ENCODE measurements at places on chromosomes 1 and 21. TPM values are rescaled to one million over a fixed set of nuclear protein-coding genes. Genes with fewer than 3 reads are reported as not detected.

DNA sequence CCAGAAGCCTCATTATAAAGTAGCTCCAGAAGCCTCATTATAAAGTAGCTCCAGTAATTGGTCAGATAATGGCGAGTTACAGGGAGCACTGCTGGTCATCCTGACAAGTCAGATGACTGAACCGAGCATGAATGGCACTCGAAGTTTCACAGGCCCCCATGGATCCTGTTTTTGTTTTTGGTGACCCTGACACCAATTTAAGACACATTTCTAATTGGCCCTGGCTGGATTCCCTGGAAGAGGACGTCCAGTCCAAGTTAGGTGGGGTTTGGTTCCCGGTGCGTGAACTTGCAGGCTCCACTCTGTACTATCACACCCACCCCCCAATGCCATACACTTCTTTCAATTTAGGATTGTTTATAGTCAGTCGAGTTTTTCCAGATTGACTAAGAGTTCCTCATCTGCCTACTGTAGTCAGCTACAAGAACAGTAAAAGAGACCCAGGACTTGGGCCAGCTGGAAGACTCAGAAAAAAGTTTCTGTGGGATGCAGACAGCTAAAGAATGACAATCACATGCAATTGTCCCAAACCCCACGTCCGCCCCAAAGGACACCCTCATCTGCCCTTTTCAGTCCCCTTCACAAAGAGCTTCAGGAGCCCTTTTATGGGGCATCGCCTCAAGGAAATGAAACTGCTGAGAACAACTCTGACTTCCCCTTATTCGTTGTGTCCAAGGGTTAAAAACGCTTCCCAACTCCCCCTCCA lies 2.7 kb downstream of the DHRS3 start:
- no peak for DNase-seq

The TCHH gene
- total RNA-seq: not detected

The SUSD4 gene
- total RNA-seq: 21.9 TPM

DNA sequence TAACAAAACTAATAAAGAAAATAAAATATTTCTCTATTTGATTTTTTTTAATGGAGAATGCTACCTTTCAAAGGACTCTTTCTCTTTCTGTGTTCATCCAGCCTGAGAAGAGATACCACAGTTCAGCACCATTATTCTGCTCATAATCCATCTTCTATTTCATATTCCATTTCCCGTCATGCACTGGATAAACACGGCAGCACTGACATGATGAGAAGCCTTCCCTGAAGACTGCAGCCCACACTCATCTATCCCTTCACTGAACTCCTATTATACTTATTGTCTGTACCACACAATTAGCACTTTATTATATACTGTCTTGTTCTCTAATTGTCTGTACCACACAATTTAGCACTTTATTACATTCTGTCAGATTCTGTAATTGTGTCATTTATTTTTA lies 10.7 kb upstream of the NPL start:
- DNase-seq: no peak

- no peak for DNase-seq
Observed at GRCh38 chr1:176878750-176879536, 285.6 kb downstream of the ASTN1 start.

DNA sequence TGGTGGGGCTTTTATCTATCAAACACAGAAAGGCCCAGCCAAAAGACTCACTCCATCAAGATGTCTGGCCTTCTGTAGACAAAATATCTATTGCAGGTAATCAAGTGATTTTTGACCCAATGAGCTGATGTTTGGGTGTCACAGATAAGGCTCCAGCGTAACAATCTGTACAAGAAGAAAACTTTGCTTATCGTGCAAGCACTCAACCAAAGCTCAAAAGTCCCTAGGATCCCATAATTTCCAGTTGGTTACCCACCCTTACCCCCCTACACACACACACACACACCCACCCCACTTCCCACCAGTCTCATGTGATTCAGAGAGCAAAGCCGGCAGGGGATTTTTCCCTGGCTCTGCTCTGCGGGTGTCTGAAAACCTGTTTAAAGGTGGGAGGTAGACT lies 5.8 kb downstream of the ITPKB start:
- DNase-seq: no peak

Measured in ureter (tissue), 1 donor.